Endothelial cell (in vitro differentiated cells): ENCODE measurements at places on chromosomes 3 and 15. TPM values are rescaled to one million over a fixed set of nuclear protein-coding genes. Genes with fewer than 3 reads are reported as not detected.
A peak's percentile ranks its signal among the peaks of the same experiment; 100 is the strongest.

DNA sequence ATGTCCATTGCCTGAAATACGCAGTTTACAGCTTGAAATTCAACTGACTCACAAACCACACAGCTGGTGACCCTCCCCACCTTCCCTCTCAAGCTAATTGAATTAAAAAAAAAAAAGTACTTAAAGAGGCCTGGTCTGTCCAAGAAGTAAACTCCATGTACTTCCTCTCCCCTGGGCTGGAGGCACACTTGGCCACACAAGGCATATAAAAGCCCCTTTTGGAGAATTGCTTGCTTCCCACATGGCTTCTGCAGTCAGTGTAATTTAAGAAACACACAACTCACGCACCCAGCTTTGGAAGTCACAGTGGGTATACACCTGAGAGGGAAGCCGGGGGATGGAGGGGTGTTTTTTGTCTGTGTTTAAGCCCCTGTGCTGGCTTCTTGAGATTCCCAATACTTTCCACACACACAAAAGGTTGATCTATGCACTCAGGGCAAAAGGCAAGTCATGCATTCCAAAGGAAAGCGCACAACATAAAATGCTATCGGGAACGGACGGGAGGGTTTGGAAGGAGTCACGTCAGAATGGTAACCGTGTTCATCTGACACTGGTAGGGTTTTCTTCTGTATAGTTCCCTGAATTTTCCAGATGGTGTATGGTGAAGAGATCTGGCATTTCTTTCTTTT lies 106.6 kb upstream of the ALDH1A3 start:
- DNase-seq, result no peak

TGM4 gene
- total RNA-seq, result not detected

GRCh38 chr15:35186346-35186745 lies 101.3 kb upstream of the NANOGP8 start:
- DNase-seq, result no peak

DNA sequence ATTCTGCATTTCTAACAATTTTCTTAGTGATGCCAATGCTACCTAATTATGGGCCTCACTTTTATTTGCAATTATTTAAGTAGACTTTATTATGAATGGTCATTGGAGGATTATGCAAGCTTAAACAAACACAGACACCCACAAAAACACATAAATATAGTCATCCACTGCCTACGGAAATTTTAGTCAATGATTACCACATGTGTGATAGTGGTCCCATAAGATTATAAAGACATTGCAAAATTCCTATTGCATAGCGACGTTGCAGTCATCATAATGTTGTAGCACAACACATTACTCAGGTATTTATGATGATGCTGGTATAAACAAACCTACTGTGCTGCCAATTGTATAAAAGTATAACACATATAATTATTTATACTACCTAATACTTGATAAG lies 247.8 kb upstream of the ALCAM start:
- no peak for DNase-seq

GRCh38 chr3:45055411-45056143 lies 29.5 kb downstream of the CLEC3B start:
- DNase-seq, result peak; percentile 32

DNA sequence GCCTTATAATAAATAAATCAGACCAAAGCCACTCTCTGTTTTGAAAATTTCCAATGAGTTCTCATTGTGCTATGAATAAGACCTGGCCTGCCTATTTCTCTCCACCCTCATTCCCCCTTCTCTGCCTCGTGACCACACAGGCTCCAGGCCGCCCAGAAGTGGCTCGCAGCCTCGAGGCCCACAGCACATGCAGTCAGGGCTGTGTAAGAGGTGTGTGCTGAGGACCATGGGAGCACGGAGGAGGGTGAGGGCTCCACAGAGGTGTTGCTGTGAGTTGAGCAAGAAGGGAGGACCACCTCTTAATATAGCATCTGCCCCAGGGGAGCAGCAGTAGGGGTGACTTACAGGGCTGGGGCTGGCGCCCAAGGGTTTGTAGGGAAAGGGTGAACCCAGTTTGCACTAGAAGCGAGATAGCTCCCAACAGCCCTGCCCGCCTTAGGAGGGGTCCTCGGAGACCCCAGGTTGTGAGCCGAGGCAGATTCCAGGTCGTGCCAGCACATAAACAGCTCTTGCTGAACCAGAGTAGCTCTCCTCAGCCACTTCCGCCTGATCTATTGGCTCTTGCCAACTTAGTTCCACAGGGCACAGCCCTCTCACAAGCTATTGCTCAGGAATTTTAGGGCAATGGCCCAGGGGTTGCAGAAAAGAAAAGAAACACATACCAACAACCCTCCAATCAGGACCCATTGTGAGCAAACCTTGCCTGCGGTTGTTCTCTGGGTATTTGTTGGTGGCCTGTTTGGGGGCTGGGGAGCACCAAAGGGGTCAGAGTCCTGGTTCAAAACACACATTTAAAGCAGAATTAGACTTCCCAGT lies 117.7 kb downstream of the MYLK start:
- DNase-seq, result no peak

DNA sequence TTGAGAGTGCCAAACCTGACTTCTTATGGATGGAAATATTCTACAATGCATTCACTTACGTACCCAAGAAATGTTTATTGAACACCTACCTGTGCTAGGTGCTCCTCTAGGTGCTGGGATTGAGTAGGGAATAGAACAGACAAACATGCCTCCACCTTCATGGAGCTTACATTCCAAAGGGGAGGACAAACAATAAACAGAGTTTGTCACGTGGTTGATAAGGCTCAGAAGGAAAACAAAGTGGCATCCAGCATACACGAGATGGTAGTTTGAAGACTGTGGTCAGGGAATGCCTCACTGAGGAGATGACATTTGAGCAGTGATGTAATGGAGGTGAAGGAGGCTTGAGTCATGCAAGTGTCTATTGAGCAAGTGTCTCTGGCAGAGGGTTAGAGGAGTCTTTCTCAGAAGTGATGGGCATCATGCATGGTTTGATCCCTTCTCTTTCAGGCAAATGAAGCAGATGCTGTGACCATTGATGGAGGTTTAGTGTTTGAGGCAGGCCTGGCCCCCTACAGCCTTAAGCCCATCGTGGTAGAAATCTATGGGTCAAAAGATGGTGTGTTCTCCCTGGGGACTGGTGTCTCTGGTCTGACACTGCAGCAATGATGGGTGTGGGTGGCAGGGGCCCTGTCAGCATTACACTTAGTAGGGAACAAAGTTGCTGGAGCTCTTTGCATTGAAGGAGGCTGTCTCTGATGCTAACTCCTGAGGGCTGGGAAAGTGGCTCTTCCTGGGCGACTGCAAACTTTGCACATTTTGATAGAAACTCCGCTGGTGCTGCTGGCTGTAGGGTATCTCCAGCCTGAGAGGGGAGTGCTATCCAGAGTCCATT lies 29.7 kb upstream of the TOPBP1 start:
- DNase-seq, result no peak

WDR48 gene
- total RNA-seq, result 33.4 TPM

LINGO1 gene
- total RNA-seq, result 18.8 TPM

- peak; percentile 7 for DNase-seq
Measured at GRCh38 chr3:72044231-72044855, 259.4 kb upstream of the PROK2 start.

- DNase-seq, result no peak
Measured at GRCh38 chr3:170914690-170915089, 6.3 kb upstream of the EIF5A2 start.

TMEM158 gene
- total RNA-seq, result 7.3 TPM
